ENCODE measurements at places on chromosomes 16 and 17.

- DNase-seq: no peak
Measured at GRCh38 chr17:5511401-5512225, 25.2 kb downstream of the MIS12 start.

- no peak for DNase-seq
Measured at GRCh38 chr17:21297026-21297520, 12.6 kb downstream of the MAP2K3 start.

DNA sequence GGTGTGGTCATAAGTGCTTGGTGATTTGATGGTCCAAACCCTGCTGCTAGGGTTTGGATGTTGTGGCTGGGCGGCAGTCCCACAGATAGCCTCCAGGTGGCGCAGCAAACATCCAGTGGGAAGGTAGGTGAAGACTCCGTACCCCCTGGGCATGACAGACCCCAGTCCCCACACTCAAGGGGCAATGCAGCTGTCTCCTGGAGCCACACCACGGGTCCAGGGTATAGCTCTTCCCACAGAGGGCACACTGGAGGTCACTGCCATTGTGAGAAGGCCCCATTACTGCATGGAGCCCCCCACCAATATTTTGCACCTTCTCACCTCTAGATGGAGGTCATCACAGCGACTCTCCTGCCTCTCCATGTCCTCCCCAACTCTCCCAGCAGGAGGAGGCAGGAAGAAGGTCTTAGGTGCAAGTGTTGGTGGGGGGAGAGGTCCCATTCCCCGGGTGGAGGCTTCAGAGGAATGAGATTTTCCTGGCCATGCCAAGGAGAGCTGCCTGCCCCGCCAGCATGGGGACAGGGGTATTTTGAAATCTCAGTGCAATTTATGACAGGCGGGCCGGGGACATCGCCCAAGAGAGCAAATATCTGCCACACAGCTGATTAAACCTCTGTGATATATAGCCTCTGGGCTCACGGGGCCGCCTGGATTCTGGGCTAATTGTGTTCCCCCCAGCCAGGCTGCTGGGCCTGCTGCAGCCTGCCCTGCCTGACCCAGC is 17.1 kb upstream of the C17orf113 start:
- peak; percentile 59 for DNase-seq

DNA sequence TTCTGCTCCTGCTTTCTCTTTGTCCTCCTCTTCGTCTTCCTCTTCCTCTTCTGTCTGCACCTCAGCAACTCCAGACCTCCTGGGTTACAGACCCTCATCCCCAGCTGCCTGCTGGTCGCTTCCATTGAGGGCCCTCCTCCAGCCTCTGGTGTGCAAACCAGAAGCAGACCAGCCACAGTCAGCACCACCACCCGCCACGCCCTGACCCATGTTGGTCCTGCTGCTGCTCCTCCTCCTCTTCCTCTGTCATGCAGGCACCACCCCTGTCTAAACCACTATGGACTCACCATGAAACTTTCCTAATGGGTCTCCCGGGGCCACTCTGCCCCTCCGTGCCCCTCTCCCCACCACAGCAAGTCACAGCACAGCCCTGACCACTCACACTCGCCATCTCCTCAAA is 11.4 kb upstream of the OGFOD3 start:
- no peak for DNase-seq

- DNase-seq: no peak
Measured at GRCh38 chr16:85286066-85286831, 174.0 kb upstream of the CIBAR2 start.

Data from inflammatory macrophage (primary cell).